Esophagus squamous epithelium (tissue), 5 donors: ENCODE measurements at places on chromosomes 7 and 10.

DNA sequence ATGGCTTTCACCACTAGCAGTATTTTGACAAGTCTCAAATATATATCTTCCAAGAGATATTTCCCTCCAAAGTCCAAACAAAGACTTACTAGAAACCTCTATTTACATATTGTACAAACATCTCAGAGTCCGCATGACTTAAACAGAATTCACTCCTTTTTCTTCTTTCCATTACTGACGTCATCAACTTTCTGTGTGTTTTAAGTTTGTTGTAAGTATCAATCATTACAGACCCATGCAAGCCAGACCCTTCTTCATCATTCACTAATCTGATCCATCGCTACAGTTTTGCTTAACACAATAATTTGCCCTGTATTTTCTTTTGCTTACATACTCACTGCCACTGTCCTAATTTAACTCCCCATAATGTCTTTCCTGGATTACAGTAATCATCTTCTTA, 51.9 kb downstream of the SEMA3A start:
- DNase-seq, result no peak

- DNase-seq, result no peak
Measured at GRCh38 chr10:75505293-75505692, 73.9 kb downstream of the LRMDA start.

GRCh38 chr10:124600051-124600880, 138.6 kb downstream of the LHPP start:
- no peak for DNase-seq

- no peak for DNase-seq
Measured at GRCh38 chr10:127073666-127074065, 122.7 kb downstream of the INSYN2A start.

- DNase-seq, result no peak
Measured at GRCh38 chr7:12970626-12971025, 283.2 kb downstream of the ARL4A start.

- DNase-seq, result no peak
Measured at GRCh38 chr7:20198260-20198659, 18.9 kb downstream of the MACC1 start.

GRCh38 chr10:30505543-30506298, 71.7 kb downstream of the MAP3K8 start:
- DNase-seq, result no peak

- DNase-seq, result no peak
Measured at GRCh38 chr7:52741670-52742290, 293.7 kb upstream of the POM121L12 start.

GRCh38 chr7:138125119-138125518, 48.9 kb downstream of the AKR1D1 start:
- no peak for DNase-seq

GRCh38 chr10:112797197-112797596, 152.8 kb upstream of the TCF7L2 start:
- DNase-seq, result no peak

DNA sequence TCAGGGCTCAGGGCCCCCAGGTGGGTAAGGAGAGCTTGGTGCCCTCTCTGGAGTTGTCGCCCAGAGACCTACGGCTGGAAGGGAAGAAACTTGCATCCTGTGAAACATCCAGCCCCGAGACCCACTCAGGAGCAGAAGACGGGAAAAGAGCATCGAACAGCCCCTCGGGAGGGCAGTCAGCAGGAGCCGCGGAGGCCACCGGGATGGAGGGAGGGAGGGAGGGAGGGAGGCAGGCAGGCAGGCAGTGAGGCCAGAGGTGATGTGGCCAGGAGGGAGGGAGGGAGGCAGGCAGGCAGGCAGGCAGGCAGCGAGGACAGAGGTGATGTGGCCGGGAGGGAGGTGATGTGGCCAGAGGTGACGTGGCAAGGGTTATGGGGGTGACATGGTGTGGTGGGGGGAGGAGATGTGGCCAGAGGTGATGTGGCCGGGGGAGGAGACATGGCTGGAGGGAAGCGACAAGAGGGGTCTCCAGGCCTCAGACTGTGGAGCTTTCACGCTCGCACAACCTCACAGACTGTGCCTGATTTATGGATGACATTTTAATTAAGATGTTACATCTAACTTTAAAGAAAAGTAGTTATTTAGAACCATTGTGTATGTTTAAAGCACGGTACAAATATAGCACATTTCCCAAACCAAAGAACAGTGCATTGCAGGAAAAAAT, 141.1 kb downstream of the DIP2C start:
- no peak for DNase-seq

DNA sequence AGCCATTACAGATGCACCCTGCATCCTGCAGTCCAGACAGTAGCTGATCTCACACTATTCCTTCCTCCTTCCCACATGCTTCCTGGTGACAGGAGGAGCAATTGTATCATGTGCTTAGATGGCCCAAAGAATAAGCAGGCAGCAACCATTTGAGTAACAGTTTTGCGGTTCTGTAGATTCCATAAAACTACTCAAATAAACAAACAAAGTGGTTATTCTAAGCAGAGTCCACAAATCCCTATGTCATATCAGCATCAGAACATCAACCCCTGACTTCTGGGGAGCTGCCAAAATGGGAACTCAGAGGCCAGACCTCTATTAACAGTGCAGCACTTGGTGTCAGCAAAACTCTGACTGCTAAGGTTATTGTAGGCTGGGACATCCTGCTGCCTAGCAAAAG, 226.0 kb downstream of the SORCS1 start:
- DNase-seq, result no peak
